ENCODE measurements at places on chromosomes 7 and 10.

DNA sequence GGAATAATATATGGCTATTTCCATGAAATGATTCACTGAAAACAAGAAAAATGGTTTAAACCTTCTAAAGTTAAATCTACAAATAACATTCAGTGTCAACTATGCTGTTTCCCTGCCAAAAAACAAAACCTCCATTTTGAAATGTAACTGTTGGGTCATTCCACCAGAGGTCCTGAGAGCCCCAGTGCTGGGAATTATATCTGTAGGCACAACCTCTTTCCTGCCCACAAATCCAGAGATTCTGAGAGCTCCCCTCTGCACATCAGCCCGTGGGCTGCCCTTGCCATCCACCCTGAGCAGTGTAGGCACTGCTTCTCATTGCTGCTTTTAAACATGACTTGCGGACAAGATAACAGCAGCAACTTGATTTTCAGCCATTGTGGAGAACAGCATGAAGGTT lies 198.6 kb downstream of the TMEM178B start:
- no peak for DNase-seq

DNA sequence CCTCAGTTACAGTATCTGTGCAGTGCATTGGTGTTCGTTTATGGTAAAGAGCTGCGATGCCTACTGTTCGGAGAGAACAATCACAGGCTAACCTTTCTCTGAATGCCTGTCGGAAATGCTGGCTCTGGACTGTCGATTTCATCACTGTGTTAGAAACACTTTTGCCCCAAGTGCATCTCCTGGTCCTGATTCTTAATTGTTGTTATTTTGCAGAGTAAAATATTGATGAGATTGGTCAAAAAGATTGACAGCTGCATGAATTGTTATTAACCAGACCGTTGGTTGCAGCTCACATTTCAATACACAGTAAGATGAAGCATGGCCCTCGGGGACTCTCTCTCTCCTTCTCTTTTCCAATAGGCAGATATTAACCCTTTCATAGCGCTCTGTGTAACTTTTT lies 557.4 kb upstream of the ADARB2 start:
- DNase-seq = no peak

GRCh38 chr10:60669501-60669900 lies 108.8 kb upstream of the CDK1 start:
- no peak for DNase-seq

- no peak for DNase-seq
These were observed 93.5 kb upstream of the DIP2C start for GRCh38 chr10:782751-783648.

DNA sequence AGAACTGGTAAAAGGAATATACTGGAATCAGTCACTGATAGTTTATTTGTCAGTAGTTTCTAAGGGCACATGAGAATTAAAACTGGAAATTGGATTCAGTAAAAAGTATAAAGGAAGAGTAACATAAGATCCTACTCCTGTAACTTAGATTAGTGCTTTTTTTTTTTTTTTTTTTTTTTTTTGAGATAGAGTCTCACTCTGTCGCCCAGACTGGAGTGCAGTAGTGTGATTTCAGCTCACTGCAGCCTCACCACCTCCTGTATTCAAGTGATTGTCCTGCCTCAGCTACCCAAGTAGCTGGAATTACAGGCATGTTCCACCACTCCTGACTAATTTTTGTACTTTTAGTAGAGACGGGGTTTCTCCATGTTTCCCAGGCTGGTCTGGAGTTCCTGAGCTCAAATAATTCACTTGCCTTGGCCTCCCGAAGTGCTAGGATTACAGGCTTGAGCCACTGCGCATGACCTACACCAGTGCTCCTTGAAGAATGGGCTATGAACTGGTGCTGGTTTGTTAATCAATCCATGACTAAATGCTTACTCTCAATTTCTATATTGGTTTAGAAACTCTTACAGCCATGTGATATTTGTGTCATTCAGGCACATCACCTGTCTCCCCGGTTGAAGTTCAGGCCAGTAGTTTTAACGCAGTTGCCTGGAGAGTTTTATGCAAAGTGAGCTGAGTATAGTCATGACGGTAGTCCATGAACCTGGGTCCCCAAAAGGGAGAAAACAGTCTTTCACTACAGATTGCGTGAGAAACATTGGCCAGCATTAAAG lies 65.0 kb downstream of the ZEB1 start:
- DNase-seq = no peak

- DNase-seq = no peak
These were observed 58.8 kb upstream of the AKR1E2 start for GRCh38 chr10:4767033-4767814.

DNA sequence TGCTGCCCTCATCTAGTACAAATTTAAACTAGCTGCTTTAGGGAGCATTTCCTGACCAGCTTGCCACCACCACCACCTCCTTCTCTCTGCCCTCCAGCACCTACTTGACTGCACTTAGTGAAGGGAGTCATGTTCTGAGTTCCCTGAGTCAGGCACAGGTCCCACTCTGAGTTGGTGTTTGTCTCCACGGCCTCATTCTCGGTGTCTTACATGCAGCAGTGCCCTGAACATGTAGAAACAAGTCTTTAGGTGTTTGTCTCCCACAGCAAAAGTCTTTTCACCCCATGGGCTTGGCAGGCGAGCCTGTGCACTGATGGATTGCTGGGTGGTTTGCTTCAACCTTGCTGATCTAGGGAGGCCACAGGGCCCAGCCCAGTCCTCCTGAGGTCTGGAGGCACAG lies 16.9 kb downstream of the TSPAN14 start:
- no peak for DNase-seq

GRCh38 chr7:151542606-151543130 lies 23.0 kb upstream of the RHEB start:
- no peak for DNase-seq

- DNase-seq = peak; percentile 49
These were observed 119.7 kb downstream of the JMJD1C start for GRCh38 chr10:63346015-63346441.

GRCh38 chr10:88968391-88968790 lies 15.8 kb upstream of the ACTA2 start:
- no peak for DNase-seq

GRCh38 chr10:55024713-55025112 lies 223.7 kb upstream of the PCDH15 start:
- DNase-seq = no peak

- no peak for DNase-seq
These were observed 47.9 kb downstream of the MKI67 start for GRCh38 chr10:128078136-128078969.

- no peak for DNase-seq
These were observed 41.9 kb downstream of the ANKMY2 start for GRCh38 chr7:16603633-16604032.

GRCh38 chr10:118965645-118966044 lies 63.9 kb upstream of the NANOS1 start:
- no peak for DNase-seq

DNA sequence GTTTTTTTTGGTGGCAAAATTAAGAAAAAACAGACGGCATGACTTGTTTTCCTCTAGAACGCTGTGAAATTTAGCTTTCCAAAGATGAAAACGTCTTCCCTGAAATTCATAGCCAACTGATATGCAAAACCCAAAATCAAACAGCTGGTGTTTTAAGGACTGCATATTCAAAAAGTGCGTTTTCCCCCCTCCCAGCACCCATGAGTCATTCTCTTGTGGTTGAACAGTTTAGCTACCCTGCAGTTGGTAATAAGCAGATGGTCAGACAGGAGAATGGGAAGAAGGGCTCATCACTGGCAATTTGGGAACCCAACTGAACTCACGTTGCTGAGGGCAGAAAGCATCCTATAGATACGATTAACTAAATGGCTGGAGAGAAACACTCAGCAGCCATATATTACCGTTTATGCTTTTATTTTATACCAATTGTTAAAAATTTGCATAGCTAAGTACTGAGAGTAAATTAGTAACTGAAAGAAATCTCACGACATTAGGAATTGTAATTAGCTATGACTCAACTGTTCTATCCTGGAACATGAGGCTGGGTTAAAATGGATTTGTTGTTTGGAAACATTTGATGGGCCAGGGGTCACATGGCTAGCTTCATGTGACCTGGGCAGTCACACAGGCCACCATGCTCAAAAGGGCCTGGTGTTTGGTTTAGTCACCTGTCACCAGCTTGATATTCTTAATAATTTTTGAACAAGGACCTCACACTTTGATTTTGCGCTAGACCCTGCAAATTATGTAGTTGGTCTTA lies 343.1 kb downstream of the PHTF2 start:
- DNase-seq = no peak

DNA sequence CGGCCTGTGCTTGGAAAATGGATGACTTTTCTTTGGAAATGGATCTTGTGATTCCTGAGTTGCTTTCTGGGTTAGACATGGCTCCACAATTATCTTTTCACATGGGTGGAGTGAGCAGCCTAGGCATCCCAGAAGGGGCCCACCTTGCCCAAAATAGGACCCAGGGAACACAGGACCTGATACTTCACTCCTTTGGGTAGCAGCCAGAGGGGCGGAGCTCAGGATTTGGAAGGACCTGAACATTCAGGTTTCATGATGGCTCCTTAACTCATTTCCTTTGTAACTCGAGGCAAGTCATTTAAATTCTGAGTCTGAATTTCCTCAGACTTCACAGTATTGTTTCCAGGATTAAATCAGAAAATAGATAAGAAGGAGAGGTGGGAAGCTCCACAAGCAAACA lies 178.3 kb upstream of the ZMIZ1 start:
- no peak for DNase-seq

DNA sequence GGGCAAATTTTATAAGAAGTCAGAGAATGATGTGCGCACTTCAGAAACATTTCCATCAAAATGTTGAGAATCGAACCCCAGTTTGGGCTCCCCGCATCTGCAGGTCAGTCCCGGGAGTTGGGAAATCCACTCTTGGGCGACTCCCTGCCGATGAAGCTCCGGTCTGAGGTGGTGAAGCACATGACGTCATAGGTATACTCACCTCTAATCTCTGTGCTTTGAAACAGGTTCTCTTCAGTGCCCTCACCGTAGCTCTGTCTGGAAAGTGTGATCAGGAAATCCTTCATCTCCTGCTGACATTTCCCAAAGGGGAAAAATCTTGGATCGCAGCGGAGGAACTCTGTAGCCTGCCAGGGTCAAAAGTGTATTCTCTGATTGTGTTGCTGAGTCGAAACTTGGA lies 138.5 kb downstream of the ABCA13 start:
- no peak for DNase-seq

- no peak for DNase-seq
These were observed 19.0 kb downstream of the STEAP1 start for GRCh38 chr7:90173127-90173844.

GRCh38 chr10:106542461-106542860 lies 622.0 kb downstream of the SORCS1 start:
- no peak for DNase-seq

DNA sequence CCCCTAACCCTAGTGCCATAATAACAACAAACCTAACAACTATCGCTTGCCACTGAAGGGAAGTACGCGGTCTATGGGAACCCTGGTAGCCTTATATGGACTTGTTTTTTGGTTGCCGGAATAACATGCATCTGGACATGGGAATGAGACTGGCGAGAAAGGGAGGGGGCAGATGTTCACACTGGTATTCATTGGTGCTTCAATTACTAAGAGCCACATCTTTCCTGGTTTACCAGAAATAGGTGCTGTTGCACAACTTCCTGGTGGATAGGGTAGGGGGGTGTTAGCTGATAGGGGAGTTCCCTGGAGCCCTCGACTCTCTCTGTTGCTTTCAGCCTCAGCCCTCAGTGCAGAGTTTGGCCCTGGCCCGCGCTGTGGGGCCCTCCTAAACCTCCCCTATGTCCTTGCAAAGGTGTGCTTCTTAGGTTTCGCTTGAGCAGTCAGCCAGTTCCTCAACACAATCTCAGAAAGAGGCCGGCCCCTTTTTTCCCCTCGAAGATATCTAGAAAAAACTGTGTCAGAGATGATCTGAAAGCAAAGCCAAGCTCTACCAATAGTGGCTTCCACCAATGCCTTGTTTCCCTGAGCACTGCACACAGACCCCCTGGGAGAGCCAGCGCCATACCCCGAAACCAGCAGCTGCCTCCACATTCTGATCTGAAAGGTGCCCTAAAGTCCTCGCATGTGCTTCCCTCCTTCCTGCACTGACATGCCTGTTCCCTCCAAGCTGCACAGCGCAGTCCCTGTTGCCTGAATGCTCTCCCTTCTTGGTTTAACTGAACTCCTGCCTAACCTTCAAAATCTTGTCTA lies 13.5 kb downstream of the TBXAS1 start:
- DNase-seq = no peak

GRCh38 chr10:72252972-72253371 lies 20.8 kb upstream of the DDIT4 start:
- no peak for DNase-seq

DNA sequence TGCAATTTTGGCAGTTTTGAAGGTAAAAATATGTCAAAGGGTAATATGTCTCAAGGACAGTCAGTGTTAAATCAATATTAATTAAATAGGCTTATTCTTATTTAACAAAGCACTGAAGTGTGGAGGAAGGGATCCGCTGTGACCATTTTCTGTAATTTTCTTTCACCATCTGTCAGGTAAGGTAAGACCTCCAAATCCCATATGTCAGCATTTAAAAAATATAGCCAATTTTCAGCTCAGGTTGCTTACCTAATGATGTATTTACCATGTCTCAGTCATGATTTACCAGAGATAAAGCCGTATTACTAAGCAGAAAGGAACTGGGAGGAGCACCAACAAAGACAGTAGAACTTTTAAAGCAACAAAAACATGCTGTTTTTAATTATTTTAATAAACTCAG lies 683.9 kb downstream of the CCSER2 start:
- no peak for DNase-seq

DNA sequence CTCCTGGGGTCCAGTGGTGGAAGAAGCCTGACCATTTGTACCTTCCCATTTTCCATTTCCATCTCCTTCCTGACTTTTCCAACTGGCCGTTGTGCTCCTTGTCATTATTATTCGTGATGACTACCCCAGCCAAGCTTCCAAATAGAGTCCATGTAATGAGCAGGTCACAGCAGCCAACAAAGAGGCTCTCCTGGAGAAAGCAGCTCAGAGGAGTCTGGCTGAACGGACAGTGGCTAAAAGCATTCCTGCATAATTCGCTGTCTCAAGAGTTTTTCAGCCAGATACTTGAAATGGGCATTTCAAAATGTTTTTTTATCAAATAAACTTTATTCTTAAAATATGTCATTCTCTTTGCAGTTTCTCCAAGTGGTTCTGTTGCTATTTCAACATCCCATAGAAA lies 458.6 kb downstream of the INHBA start:
- no peak for DNase-seq

- DNase-seq = no peak
These were observed 2.2 kb downstream of the GTF2IRD1 start for GRCh38 chr7:74455928-74456327.

GRCh38 chr7:33287738-33288137 lies 158.4 kb downstream of the BBS9 start:
- DNase-seq = no peak

- peak; percentile 28 for DNase-seq
These were observed 73.1 kb upstream of the UCN3 start for GRCh38 chr10:5291501-5292195.

- DNase-seq = peak; percentile 83
These were observed 52.8 kb upstream of the SEC61G start for GRCh38 chr7:54811846-54812254.

GRCh38 chr10:128156999-128157755 lies 31.0 kb upstream of the MKI67 start:
- DNase-seq = no peak

- no peak for DNase-seq
These were observed 152.8 kb downstream of the MACC1 start for GRCh38 chr7:20064181-20064970.
